ENCODE measurements at places on chromosomes 2 and 18. TPM values are rescaled to one million over a fixed set of nuclear protein-coding genes. Genes with fewer than 3 reads are reported as not detected.

DNA sequence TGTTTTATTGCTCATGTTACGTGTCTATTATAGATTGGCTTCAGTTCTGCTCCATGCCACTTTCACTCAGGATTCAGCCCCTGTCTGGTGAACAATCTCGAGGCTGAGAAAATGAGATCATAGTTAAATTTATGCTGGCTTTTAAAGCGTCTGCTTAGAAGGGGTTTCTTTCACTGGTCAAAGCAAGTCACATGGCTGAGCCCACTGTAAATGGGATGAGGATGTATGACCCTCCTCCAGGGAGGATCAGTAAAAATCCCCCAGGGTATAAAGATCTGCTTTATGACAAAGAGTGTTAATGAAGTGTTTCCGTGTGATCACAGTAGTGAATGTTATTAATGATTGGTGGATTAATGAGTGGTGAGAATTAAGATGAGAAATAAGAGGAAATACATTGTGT is 6.2 kb upstream of the PLCL1 start:
- DNase-seq, result no peak

DNA sequence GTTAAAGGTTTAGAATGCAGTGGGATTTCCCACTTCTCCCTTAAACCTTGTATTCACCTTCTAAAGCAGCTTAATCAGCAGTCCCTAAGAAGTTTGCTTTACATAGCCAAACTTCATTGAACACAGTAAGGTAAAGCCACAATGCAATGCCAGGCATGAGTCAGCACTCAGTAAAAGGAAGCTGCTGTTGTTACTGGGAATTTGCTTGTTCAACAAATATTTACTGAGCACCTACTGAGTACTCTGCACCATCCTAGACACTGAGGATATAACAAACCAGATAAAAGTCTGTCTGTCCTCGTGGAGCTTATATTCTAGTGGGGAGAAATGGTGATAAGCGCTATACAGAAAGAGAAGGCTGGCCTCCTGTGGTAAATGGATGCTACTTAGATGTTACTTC is 162.7 kb downstream of the PKP4 start:
- DNase-seq, result no peak

GRCh38 chr18:46772357-46772756 is 15.5 kb upstream of the ST8SIA5 start:
- DNase-seq, result no peak

DNA sequence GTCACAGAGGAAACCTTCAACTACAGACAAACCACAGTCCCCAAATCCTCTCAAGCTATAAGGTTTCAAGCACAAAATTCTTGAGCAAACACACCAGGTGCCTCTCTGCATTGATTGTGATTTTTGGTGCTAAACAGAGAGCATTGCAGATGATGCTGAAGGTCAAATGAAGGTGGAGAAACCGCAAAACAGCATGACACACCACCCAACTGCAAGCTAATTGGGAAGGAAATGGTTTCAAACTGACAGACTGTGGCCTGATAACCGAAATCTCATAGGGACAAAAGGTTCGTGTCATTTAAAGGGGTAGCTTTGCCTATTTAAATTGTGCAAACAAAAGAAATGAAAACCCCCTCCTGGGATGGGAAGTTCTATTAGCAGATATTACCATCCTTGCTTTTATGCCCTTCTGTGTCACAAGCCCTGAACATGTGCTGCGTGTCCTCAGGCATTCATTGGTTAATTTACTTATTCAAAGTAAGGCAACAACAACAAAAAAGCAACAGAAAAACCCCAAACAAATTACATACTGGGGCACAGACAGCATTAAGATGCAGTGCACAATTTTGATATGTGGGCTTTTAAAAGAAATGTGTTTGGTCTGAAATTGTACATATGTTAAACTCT is 154.9 kb downstream of the AQP4 start:
- no peak for DNase-seq

QPCT gene
- 1.7 TPM for total RNA-seq

TSHZ1 gene
- total RNA-seq, result 23.1 TPM
